ENCODE measurements at places on chromosomes 16 and 17.

DNA sequence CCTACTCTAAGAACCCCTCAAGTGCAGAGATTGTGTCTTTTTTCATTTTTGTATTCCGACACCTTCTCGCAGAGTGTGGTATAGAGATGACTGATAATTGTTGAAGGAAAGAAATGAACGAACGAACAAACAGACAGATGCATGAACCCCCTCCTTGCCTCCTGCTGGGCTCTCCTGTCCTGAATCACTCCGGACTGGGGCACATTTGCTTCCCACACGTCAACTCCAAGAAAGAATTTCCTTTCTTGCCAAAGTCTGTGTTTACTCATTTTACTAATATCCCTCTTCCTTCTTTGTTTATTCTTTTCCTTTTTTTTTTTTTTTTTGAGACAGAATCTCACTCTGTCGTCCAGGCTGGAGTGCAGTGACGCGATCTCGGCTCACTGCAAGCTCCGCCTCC lies 37.5 kb upstream of the BHLHA9 start:
- DNase-seq = no peak

DNA sequence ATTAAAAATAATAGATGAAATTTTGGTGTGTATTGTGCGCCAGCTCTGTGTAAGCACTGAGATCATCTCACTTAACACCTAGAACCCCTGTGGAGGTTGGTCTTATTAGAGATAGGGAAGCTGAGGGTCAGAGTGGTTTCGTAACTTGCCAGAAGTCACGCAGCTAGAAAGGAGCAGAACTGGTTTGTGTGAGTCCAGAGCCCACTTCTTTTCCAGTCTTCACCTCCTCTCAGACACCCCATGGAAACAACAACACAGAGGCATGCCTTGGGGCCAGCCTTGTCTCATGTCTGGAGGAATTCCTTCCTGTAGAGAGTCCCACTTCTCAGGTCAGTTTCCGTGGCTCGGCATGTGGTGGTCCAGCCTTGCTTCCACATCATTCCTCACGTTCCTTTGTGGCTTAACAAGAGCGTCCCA lies 16.5 kb downstream of the YPEL2 start:
- DNase-seq = no peak

DNA sequence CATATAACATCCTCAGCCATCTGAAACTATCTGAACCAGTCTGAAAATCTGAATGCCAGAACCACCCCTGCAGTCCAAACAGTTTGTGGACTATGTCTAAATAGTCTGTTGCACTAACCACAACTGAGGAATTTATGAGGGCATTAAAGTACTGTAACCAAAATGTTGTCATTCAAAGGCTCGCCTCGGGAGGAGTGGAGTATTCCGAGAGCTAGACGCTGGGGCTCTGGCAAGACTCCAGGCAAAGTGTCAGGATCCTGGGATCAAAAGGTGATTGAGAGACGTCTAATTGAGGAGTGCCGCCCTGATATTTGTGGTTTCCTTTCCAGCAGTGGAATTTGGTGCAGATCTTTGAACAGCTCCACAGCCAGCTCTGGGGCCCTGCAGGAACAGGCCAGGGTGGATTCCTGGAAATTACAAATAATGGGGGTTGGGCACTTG lies 142.9 kb upstream of the MYOCD start:
- no peak for DNase-seq

DNA sequence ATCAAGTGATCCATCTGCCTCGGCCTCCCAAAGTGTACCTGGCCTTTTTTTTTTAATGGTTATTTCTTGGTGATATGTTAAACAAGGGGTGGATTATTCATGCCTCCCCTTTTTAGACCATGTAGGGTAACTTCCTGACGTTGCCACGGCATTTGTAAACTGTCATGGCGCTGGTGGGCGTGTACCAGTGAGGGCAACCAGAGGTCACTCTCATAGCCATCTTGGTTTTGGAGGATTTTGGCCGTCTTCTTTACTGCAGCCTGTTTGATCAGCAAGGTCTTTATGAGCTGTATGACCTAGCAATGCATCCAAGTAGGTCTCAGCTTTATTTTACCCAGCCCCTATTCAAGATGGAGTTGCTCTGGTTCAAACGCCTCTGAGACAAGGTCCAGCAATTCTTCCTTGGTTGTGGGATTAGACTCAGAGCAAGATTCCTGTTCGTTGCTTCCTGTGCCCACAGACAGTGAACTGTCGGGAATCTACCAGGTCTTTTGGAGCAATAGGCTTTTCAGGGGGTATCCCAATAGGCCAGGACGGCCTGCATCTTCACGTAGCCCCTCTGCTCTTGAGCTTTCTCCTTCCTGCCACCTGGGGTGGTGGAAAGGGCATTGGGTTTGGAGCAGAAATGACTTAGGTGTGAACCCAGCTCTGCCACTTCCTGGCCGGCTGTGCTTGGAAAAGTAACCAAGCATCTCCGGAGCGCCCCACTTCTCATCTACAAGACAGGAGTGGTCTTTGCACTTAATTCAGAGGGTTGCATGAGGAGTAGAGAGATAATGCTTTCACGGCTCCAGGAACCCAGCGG lies 52.9 kb upstream of the SEC14L1 start:
- no peak for DNase-seq

DNA sequence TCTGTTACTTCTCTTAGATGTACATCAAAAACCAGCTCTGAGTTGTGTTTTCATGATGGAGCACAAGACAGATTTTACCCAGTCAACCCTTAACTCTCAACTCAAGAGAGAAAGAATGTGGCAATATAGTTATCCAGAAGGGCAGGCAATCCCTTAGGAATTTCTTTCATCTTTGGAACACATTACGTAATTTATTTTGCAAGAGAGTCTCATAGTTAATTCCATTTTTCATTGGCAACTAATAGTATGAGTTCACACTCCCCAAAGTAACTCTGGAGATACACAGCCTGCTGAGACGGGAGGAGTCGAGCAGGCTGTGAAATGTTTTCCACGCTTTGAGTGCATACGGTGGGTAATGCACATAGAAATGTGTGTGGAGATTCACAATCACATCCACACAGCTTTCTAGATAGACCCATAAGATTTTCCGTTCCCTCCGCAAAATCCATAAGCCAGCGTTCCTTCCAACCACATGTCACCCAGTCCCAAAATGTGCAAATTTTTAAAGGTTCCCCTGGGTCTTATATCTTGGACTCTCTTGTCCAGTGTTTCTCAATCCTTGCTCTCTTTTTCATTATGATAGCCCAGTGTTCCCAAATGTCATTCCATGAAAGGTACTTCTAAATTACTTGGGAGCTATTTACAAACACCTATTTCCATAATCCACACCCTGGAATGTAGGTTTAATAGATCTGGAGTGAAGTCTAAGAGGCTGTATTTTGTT lies 8.4 kb upstream of the CDRT4 start:
- DNase-seq = no peak

DNA sequence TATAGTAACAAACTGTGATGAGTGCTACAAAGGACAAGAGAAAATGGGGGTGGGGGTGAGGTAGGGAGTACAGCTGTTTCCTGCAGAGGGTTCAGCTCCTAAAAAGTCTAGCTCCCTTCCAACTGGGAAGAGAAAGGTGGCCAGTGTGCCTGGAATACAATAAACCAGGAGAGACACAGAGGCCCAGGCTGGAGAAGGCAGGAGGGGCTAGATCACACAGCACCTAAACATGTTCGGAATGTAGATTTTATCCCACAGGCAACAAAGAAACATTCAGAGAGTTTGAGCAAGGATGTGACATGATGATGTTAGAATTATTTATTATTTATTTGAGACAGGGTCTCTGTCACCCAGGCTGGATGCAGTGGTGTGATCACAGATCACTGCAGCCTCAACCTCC lies 10.2 kb downstream of the TEX2 start:
- DNase-seq = no peak

DNA sequence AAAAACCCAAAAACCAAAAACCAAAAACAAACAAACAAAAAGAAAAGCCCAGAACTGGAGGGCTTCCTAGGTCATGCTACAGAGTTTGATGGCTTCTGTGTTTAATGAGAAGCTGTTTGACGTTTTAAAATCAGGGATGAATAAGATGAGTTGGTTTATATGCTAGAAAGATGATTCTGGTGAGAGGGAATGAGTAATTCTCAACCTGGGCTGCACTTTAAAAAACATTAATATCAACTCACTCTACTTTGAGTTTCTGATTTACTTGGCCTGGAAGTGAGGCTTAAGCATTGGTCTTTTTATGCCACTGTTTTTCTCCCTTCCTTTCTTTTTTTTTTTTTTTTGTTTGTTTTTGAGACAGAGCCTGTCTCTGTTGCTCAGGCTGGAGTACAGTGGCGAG lies 5.1 kb downstream of the RGS9 start:
- DNase-seq = no peak

DNA sequence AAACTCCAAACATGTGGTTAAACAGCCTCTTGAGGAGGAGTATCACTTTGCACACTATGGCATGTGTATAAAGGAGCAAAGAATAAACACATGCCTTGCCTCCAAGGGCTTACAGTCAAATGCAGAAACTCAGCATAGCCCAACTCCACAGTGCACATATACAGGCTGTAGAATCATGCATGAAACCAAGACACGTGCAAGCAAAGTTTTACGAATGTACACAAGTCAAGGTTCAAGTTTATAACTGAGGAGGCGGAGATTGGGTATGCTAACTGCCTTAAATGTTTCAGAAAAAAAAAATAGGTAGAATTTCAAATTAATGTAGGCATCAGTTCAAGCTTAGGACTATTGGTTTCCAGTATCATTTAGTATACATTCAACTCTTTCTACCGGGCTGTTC lies 321.1 kb downstream of the SOX9 start:
- no peak for DNase-seq

GRCh38 chr17:32854832-32855389 lies 22.0 kb downstream of the MYO1D start:
- DNase-seq = no peak

- DNase-seq = no peak
Measured at GRCh38 chr17:27247071-27247957, 46.6 kb upstream of the WSB1 start.

- DNase-seq = no peak
Measured at GRCh38 chr16:88883946-88884345, 17.5 kb upstream of the PABPN1L start.

DNA sequence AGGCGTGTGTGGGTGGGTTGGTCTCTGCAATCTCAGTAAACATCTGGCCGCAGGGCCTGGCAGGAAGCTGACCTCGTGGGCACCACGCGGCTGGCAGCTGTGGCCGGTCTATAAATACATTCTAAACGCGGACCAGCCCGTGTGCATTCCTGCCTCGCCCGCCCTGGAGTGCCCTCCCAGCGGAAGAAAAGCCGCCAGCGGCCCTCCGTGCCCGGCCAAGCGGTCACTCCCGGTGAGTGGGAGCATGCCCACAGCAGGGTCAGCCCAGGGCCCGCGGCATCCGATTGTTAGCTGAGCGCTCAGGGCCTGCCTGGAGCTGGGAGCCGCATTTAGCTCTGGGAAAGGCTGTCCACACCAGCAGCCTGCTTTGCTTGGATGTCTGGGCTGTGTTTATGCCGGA lies 10.3 kb downstream of the ZNF469 start:
- no peak for DNase-seq

- no peak for DNase-seq
Measured at GRCh38 chr17:38509772-38510420, 81.6 kb downstream of the ARHGAP23 start.

- DNase-seq = no peak
Measured at GRCh38 chr16:31357324-31358109, 2.5 kb downstream of the ITGAX start.

DNA sequence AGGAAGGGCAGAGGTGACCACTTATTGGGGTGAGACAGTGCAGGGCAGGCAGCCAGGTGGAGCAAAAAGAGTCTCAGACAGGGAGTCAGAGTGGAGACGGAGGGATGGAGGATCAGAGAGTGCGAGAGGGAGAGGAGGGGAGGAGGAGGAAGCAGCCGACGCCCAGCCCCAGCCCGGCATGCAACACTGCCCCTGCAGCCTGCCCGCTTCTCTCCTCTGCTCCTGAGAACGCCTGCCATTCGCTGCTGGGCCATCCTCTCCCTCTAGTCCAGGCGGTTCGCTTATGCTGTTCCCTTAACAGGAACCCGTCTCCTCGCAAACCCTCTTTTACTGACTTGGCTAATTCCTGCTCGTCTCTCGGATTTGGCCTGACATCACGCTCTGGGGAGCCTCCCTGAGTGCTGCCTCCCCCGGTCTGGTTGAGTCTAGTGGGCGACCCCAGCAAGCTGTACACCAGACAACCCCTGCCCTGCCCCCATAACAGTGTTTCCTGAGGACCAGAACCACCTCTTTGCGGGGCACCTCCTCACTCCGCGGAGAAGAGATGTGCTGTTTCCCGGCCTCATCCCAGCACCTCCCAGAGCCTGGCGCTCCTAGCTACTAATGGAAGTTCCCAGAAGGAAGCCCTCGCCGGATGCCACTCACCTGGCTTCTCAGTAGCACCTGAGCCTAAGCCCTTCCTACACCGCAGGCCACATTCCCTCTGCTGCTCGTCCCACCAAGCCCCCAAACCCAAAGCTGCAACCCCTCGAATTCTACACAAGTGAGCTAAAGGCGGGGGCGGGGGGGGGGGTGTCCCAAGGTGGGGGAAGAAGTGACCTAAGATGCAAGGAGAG lies 61.2 kb upstream of the CCL1 start:
- DNase-seq = no peak

- no peak for DNase-seq
Measured at GRCh38 chr17:64448665-64449512, at the start of gene MILR1. MILR1 (plus strand) TSS chr17:64449115; CDS start chr17:64449169, 54 bp downstream.

- DNase-seq = no peak
Measured at GRCh38 chr17:50884439-50885311, 18.5 kb upstream of the TOB1 start.

GRCh38 chr16:77863250-77863649 lies 74.9 kb downstream of the VAT1L start:
- DNase-seq = no peak

GRCh38 chr16:56617212-56618085 lies 8.1 kb upstream of the MT1E start:
- no peak for DNase-seq

DNA sequence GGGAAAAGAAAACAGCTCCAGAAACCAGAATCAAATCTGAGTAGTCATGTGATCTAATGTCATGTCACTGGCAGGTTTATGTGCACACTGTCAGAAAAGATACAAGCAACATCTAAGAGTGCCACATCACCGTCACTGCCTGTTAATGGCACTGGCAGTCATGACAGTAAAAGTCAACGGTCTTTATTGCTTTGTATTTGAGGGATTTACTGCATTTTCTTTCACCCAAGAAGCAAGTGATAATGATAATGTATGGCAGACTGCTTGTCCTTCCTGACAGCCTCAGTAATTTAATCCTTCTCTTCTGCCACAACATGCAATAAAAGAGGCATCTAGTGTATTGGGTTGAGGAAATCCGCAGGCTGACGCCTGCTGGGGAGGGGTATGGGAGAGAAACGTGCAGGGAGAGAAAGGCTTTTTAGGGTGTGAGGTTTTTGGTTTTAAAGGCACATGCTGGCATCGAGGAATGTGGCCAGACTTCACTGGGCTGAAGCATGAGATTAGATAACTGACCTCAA lies 92.4 kb downstream of the RPGRIP1L start:
- peak; percentile 64 for DNase-seq

All from renal cortex interstitium (tissue), 15 donors.